Hepatic stellate cell (primary cell): ENCODE measurements at places on chromosomes 4 and X.

DNA sequence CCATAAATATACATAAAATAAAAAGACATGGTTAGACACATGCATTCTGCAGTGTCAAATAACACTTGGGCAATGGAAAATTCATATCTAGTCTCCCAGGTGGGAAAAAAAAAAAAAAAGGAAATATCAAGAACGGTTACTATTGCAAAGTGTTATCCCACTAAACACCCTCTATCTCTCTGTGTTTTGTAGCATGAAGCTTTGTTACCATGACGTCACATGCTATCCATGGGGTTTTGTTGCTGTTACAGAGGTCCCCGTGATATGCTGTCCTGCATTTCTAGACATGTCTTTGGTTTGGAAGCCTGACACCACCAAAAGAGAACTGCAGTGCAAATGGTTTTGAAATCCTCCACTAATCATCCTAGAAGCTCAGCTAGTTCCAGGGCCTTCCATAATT lies 50.7 kb upstream of the TLR3 start:
- DNase-seq: no peak

GRCh38 chr4:14178421-14178820 lies 550.9 kb upstream of the BOD1L1 start:
- DNase-seq: no peak

DNA sequence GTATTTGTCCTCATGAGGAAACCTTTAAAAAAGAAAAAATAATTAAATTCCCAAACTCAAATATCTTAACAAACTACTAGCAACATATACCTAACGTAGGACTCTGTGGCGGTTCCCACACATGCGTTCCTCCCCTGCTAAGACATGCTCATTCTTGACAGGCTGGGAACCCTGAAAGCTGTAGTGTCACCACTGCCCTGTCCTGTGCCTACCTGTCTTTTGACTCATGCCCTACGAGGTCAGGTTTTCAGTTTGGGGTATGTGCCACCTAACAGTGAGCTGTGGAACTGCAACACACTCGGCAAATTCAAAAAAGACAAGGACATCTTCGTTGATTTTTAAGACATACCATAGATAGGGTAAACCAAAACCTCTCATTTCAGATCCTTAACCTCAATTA lies 17.8 kb downstream of the IDS start:
- no peak for DNase-seq

- no peak for DNase-seq
These were observed 110.8 kb downstream of the AFF1 start for GRCh38 chr4:87045659-87046058.

- DNase-seq: no peak
These were observed 66.4 kb upstream of the ATP6AP2 start for GRCh38 chrX:40514376-40514775.

DNA sequence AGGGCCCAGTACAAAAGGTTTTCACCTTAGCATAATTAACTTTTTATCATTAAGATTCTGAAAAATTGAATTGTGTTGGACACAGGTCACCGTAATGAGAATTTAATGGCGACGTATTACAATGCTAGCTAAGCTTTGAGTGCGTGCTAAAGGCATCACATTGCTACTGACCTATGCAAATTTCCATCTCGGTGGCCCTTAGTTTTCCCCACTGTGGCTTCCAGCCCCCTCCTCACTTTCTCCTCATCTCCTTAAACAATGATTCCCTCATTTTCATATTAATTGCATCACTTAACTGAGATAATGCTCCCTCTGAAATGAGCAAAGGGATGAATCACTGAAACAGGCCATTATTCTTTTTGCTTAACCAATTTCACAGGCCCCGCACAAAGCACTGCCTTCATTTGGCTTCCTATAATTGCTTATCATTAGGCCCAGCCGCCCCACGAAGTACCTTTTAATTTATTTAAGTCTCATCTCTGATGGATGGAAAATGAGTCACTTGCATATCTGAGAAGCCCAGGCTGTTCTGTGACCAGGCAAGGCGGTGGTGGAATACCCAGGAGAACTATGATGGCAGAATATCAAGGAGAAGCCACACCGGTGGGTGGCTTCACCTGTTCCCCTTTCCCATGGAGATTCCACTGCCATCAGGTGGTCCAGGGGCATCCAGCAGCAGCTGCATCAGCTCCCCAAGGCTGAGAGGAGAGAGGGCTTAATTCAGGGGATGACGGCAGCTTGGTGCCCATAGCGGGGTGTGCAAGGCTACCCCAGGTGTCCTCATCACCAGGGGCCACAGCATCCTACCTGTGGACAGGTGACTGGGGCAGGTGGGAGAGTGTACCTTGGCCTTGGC lies 223.8 kb upstream of the BOD1L1 start:
- no peak for DNase-seq

DNA sequence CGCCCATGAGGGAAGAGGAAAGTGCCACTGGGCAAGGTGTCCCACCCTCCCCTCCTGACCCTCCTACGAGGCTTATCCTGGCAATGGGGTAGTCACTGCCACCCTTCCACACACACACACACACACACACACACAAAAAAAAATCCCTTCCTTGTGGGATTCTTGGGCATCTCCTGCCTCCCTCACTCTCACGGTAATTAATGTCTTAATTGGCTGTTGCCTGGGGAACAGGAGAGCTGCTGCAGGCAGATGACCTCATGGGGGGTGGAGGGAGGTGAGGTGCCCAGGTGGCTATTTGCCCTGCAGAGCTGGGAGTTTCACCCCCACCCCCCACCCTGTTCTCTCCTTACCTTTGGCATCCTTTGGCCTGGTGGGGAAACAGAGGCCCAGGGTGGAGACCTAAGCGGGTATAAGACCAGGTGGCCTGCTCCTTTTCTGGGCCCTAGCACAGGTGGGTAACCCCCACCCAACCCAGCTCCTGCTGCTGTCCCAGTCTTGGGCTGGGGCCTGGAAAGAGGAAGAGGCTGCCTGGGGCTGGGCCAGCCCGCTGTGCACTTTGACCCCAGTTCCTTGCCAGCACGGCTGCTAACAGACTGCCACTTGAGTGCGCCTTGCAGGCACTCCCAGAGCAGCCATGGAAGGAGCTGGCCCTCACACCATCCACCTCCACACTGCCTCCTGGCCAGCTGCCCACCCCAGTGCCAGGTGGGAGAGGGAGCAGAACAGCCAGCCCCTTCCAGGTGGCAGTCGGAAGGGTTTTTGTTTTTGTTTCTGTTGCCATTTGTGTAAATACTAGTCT lies 12.6 kb downstream of the EFNB1 start:
- no peak for DNase-seq

- no peak for DNase-seq
These were observed 1.0 kb upstream of the ARHGAP4 start for GRCh38 chrX:153926858-153927671.

DNA sequence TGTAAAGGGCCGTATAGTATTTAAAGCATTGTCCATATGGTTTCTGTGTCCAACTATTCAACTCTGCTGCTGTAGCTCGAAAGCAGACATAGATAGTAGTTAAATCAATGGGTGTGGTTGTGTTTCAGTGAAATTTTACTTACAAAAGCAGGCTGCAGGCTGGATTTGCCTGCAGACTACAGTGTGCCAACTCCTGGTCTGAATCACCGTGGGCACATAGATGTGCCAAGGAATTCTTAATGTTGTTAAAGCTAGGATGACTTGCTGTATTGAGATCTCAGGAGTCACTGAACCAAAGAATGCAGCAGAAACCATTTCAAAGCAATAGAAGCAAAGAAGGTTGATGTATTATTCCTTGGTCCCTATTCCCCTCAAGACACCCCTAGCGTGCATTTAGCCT lies 379.0 kb downstream of the STIM2 start:
- no peak for DNase-seq

- DNase-seq: no peak
These were observed 36.7 kb upstream of the ANK2 start for GRCh38 chr4:113012786-113013185.

DNA sequence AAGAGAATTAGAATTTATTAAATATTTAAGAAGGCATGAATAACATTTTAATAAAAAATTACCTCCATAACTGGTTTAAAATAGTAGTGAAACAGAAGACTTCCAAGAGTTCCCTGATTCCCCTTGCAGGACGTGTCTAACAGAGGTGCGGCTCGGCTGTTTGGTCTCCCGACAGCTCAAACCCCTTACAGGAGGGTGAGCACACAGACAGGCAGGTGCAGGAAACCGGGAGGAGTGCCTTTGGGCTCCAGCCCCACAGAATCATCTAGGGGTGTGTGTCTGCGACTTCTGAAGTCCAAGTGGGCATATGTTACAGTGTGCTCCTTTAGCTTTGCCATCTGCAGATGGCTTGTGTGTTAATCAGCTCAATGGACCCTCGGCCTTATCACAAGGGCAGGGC lies 88.1 kb upstream of the CCSER1 start:
- no peak for DNase-seq
